Progenitor cell of endocrine pancreas (in vitro differentiated cells): ENCODE measurements at places on chromosomes 1 and 21. TPM values are rescaled to one million over a fixed set of nuclear protein-coding genes. Genes with fewer than 3 reads are reported as not detected.

- no peaks in the 10 kb centered on the region for H3K4me1 ChIP-seq
- no peak overlapping the region for H3K4me3 ChIP-seq
- no peaks in the 10 kb centered on the region for H3K36me3 ChIP-seq
- no peak overlapping the region for H3K27ac ChIP-seq
Observed at GRCh38 chr1:167695147-167695546, 26.6 kb upstream of the MPZL1 start.

GRCh38 chr1:235841938-235842545 is 24.7 kb downstream of the LYST start:
- H3K4me1 ChIP-seq, result peaks cover 3% of the 10 kb centered on the region
- DNase-seq, result no peak
- H3K27ac ChIP-seq, result no peak overlapping the region
- H3K27me3 ChIP-seq, result no peaks in the 10 kb centered on the region
- peaks cover 3% of the 10 kb centered on the region for H3K36me3 ChIP-seq

GRCh38 chr1:67193704-67194103 is 27.4 kb downstream of the IL23R start:
- H3K27me3 ChIP-seq, result peaks cover 6% of the 10 kb centered on the region
- no peaks in the 10 kb centered on the region for H3K36me3 ChIP-seq
- no peak for DNase-seq
- H3K4me1 ChIP-seq, result no peaks in the 10 kb centered on the region
- no peak overlapping the region for H3K27ac ChIP-seq
- no peak overlapping the region for H3K4me3 ChIP-seq

GRCh38 chr1:24567792-24568388 is 12.0 kb downstream of the NCMAP start:
- no peak for DNase-seq
- H3K27me3 ChIP-seq, result peaks cover 11% of the 10 kb centered on the region
- peaks cover 7% of the 10 kb centered on the region for H3K4me1 ChIP-seq
- H3K4me3 ChIP-seq, result no peak overlapping the region
- no peaks in the 10 kb centered on the region for H3K36me3 ChIP-seq

DNA sequence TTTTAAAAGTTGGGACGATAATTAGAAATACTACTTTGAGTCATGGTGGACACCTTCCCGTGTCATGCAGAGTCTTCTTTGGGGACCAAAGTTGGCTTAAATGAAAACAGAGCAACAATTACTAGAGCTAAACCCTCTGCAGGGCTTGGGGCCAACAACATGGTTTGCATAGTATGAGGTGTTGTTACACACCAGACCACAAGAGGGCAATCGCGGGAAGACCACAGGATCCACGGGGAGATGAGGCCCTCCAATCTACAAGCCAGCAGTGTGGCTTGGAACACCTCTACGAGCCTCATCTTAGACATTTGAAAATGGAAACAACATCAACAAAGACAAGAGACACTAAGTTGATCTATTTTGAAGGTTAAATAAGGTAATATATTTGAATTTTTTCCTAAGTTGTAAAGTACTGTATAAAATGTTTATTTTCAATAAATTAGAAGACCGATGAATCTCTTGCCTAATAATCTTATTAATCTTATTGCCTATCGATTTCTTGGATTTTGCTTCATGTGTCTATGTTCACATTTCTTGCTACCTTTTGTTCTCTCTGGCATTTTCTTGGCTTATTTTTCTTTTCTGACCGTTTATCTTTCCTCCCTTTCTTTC is 8.2 kb upstream of the SMCP start:
- peaks cover 4% of the 10 kb centered on the region for H3K27me3 ChIP-seq
- no peak overlapping the region for H3K27ac ChIP-seq
- DNase-seq, result peak; percentile 46
- H3K4me3 ChIP-seq, result no peak overlapping the region
- H3K36me3 ChIP-seq, result no peaks in the 10 kb centered on the region
- no peaks in the 10 kb centered on the region for H3K4me1 ChIP-seq

- no peaks in the 10 kb centered on the region for H3K36me3 ChIP-seq
- DNase-seq, result no peak
- H3K27ac ChIP-seq, result no peak overlapping the region
- H3K27me3 ChIP-seq, result peaks cover 7% of the 10 kb centered on the region
Observed at GRCh38 chr1:58398714-58399113, 147.8 kb downstream of the OMA1 start.

GRCh38 chr1:23565776-23566175 is 6.5 kb upstream of the ID3 start:
- no peak for DNase-seq
- H3K27me3 ChIP-seq, result no peaks in the 10 kb centered on the region
- H3K27ac ChIP-seq, result peak overlapping the region; percentile 100
- peaks cover 68% of the 10 kb centered on the region for H3K4me1 ChIP-seq
- H3K36me3 ChIP-seq, result no peaks in the 10 kb centered on the region

DNA sequence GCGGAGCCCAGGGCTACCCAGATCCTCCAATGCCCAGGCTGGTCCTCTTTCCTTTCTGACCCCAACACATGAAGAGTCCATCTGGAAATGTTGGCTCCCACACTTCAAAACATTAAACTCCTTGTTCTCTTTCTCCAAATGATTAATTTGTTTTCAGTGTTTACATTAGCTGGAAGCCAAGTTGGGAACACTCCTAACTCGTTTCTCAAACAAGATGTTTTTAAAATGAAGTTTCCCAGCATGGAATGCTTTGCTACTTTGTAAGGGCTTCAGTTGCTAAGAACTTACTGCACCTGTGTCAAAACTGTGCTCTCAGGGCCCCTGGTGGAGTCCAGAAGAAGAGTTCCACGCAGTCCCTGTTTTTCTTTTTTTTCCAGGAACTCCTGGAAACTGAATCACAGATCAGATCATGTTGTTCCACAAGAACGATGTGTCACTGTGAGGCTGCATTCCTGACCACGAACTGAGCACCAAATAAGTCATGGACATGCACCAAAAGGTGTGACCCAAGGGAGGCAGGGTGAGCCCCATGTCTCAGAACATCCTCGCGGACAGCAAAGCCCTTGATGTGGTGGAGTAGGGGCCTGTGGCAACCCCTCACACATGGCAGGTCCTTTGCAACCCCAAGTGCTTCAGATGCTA is 257.3 kb downstream of the KCNJ6 start:
- peaks cover 14% of the 10 kb centered on the region for H3K4me1 ChIP-seq
- no peaks in the 10 kb centered on the region for H3K27me3 ChIP-seq
- peak overlapping the region; percentile 9 for H3K27ac ChIP-seq
- DNase-seq, result no peak
- no peaks in the 10 kb centered on the region for H3K36me3 ChIP-seq
- no peak overlapping the region for H3K4me3 ChIP-seq

Gene TPRG1L
- total RNA-seq, result 30.7 and 31.4 TPM in 2 replicates

Gene CR1L
- total RNA-seq, result not detected in 2 replicates

Gene AUNIP
- 4.7 and 5.9 TPM in 2 replicates for total RNA-seq

Gene PLA2G2E
- total RNA-seq, result not detected in 2 replicates

Gene RAP1GAP
- total RNA-seq, result 15.3 and 16.1 TPM in 2 replicates
